ENCODE measurements at places on chromosomes 5 and 9. TPM values are rescaled to one million over a fixed set of nuclear protein-coding genes. Genes with fewer than 3 reads are reported as not detected.
A peak's percentile ranks its signal among the peaks of the same experiment; 100 is the strongest.

- H3K4me1 ChIP-seq = peaks cover 12% of the 10 kb centered on the region
- H3K27me3 ChIP-seq = no peaks in the 10 kb centered on the region
- H3K36me3 ChIP-seq = no peaks in the 10 kb centered on the region
These were observed 1.3 kb downstream of the PSAT1 start for GRCh38 chr9:78298046-78298765.

DNA sequence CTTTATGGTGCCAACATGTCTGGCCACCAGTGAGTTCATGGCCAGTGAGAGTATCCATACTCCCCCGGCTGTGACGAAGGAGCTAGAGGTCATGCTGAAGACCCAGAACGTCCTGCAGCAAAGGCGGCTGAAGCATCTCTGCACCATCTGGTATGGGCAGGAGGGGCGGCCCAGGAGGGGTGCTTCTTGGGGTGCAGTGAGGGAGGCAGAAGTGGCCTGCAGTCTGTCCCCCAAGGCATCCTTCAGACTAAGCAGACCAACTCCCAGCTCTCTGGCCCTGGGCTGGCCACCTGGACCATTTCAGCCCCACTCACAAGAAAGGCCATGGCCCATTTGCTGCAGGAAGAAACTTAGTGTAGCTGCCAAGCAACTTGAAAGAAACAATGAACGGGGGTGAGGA lies 11.0 kb downstream of the CCDC180 start:
- H3K4me1 ChIP-seq = peaks cover 5% of the 10 kb centered on the region
- H3K4me3 ChIP-seq = no peak overlapping the region
- no peak overlapping the region for H3K27ac ChIP-seq
- no peak for DNase-seq
- peaks cover 80% of the 10 kb centered on the region for H3K36me3 ChIP-seq

DNA sequence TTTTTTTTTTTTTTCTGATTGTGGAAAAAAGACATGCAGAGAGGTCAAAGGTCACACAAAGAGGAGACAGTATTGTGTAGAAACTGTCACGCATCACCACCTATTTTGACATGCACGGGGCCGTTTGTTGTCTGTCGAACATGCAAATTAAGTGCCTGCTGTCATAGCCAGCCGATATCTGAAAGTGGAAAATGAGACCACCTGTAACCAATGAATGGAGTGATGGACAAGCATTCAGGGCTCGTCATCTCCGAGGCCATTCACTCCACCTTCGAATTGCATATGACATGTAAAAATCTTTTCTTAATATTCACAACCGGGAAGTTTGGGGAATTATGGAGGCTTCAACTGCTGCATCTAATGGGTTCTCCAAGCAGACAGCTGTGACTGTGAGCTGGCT lies 512.2 kb upstream of the ADAMTS16 start:
- H3K27me3 ChIP-seq = no peaks in the 10 kb centered on the region
- no peak overlapping the region for H3K4me3 ChIP-seq
- H3K27ac ChIP-seq = no peak overlapping the region

- no peak for DNase-seq
- no peak overlapping the region for H3K4me3 ChIP-seq
- H3K27ac ChIP-seq = no peak overlapping the region
- H3K4me1 ChIP-seq = no peaks in the 10 kb centered on the region
These were observed 8.8 kb upstream of the ADGRV1 start for GRCh38 chr5:90549729-90550275.

DNA sequence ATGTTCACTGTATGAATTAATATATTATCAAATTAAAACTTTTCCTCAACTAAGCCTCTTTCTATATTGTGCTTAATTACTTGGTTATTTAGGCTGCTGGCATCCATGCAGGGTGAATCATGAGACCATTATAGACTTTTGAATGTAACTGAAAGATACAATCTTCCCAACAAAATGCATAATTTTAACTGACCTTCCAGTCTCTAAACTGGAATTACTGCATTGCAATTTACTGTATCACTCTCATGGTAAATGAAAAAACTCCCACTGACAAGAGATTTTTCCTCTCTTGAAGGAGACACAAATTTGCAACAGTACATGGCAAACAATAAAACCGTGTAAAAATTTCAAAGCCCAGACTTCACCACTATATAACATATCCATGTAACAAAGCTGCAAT lies 349.5 kb downstream of the DRD1 start:
- H3K27me3 ChIP-seq = peaks cover 9% of the 10 kb centered on the region
- no peak overlapping the region for H3K4me3 ChIP-seq
- H3K36me3 ChIP-seq = no peaks in the 10 kb centered on the region
- no peak for DNase-seq
- no peaks in the 10 kb centered on the region for H3K4me1 ChIP-seq

GRCh38 chr9:81826517-81826906 lies 101.7 kb upstream of the SPATA31D4 start:
- no peaks in the 10 kb centered on the region for H3K27me3 ChIP-seq
- no peak overlapping the region for H3K27ac ChIP-seq
- H3K4me1 ChIP-seq = no peaks in the 10 kb centered on the region

- H3K36me3 ChIP-seq = no peaks in the 10 kb centered on the region
- H3K27ac ChIP-seq = no peak overlapping the region
- DNase-seq = peak; percentile 62
- no peak overlapping the region for H3K4me3 ChIP-seq
- H3K27me3 ChIP-seq = peaks cover 14% of the 10 kb centered on the region
- no peaks in the 10 kb centered on the region for H3K4me1 ChIP-seq
These were observed 603.3 kb downstream of the KIF4B start for GRCh38 chr5:155616779-155617392.

- DNase-seq = no peak
- no peaks in the 10 kb centered on the region for H3K36me3 ChIP-seq
- H3K4me3 ChIP-seq = no peak overlapping the region
- H3K4me1 ChIP-seq = no peaks in the 10 kb centered on the region
These were observed 196.7 kb downstream of the SREK1 start for GRCh38 chr5:66340786-66341185.

GRCh38 chr5:170493028-170493820 lies 10.6 kb upstream of the KCNIP1 start:
- H3K27ac ChIP-seq = no peak overlapping the region
- no peaks in the 10 kb centered on the region for H3K36me3 ChIP-seq
- peaks cover 13% of the 10 kb centered on the region for H3K27me3 ChIP-seq

GRCh38 chr5:68303754-68304420 lies 88.3 kb downstream of the PIK3R1 start:
- DNase-seq = no peak
- H3K36me3 ChIP-seq = peaks cover 33% of the 10 kb centered on the region
- H3K4me1 ChIP-seq = peaks cover 7% of the 10 kb centered on the region
- H3K4me3 ChIP-seq = no peak overlapping the region

DNA sequence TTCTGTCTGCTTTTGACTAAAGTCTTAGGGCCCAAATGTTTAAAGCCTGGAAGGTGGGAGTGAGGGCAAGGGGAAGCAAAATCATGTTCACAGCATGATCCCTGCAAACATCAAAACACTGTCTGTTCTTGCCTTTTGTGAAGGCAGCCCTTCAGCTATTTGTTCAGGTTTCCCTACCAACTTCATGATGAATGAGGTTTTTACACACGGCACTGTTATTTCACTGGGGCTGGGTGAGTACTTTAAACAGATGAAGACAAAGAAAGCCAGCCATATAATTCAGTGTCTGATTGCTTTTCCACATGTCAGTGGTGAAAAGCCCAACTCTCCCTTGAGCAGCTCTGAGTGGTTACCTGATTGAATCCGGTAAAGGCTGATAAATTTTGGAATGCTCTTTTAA lies 224.7 kb upstream of the GRAMD2B start:
- peaks cover 4% of the 10 kb centered on the region for H3K27me3 ChIP-seq
- DNase-seq = no peak
- H3K4me3 ChIP-seq = no peak overlapping the region
- no peaks in the 10 kb centered on the region for H3K4me1 ChIP-seq

GRCh38 chr5:157362982-157363381 lies 97.0 kb upstream of the NIPAL4 start:
- H3K27me3 ChIP-seq = no peaks in the 10 kb centered on the region
- H3K4me1 ChIP-seq = peaks cover 25% of the 10 kb centered on the region
- DNase-seq = no peak
- peaks cover 98% of the 10 kb centered on the region for H3K36me3 ChIP-seq
- no peak overlapping the region for H3K4me3 ChIP-seq

DNA sequence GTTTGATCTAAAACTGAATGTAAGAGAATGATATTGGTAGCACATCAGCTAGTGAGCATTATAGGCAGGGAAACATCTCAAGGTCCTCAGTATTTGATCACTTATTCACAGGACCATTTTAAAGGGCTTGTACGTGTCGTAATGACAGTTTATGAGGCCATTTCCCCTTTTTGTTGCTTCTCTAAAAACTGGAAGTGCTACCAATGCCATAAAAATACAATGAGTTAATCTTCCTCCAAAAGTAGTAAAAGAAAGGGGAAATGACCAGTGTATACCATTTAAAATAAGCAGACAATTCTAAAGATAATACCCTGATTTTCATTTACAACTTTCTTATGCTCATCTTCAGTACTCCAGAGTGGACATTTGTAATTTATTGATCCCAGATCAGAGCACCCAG lies 285.8 kb upstream of the PCSK5 start:
- H3K4me1 ChIP-seq = no peaks in the 10 kb centered on the region
- DNase-seq = no peak
- no peaks in the 10 kb centered on the region for H3K36me3 ChIP-seq
- peaks cover 30% of the 10 kb centered on the region for H3K27me3 ChIP-seq

DNA sequence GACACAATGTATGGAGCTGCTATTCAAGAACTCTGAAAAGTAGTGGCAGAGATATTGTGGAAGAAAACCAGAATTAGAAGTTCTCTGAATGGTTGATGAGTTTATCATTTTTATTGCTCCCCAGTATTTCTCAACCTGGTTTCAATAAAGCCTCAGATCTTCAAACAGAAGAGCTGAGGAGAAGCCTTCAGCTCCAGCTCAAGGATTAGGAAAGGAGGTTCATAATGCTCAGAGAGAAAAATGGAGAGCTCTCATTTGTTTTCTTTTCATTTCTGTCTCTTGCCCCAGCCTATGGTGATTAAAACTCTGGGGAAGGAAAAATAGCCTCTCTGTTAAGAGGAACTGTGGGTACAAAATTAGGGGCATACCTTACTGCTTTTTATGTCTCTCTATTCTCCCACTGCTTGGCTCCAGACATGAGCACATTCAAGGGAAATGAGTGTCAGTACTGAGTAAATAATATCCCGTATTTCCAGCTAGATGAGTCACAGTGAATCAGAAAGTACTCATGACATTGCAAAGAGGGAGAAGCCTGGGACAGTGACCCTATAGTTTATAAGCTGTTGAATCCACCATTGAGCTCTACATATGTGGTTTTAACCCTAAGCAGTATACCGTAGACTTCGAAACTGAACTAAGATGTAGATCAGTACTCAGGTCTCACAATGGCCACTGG lies 138.1 kb downstream of the EMB start:
- H3K36me3 ChIP-seq = peaks cover 8% of the 10 kb centered on the region
- DNase-seq = no peak
- no peaks in the 10 kb centered on the region for H3K4me1 ChIP-seq
- no peak overlapping the region for H3K27ac ChIP-seq
- H3K4me3 ChIP-seq = no peak overlapping the region
- H3K27me3 ChIP-seq = no peaks in the 10 kb centered on the region

GRCh38 chr9:106051545-106051944 lies 357.2 kb downstream of the TMEM38B start:
- no peaks in the 10 kb centered on the region for H3K36me3 ChIP-seq
- no peak overlapping the region for H3K4me3 ChIP-seq
- no peak overlapping the region for H3K27ac ChIP-seq
- no peak for DNase-seq
- H3K27me3 ChIP-seq = no peaks in the 10 kb centered on the region

GRCh38 chr9:113687107-113687679 lies 188.9 kb upstream of the ZNF618 start:
- no peak for DNase-seq
- H3K4me3 ChIP-seq = no peak overlapping the region
- H3K36me3 ChIP-seq = no peaks in the 10 kb centered on the region
- H3K4me1 ChIP-seq = peaks cover 8% of the 10 kb centered on the region
- peaks cover 50% of the 10 kb centered on the region for H3K27me3 ChIP-seq

DNA sequence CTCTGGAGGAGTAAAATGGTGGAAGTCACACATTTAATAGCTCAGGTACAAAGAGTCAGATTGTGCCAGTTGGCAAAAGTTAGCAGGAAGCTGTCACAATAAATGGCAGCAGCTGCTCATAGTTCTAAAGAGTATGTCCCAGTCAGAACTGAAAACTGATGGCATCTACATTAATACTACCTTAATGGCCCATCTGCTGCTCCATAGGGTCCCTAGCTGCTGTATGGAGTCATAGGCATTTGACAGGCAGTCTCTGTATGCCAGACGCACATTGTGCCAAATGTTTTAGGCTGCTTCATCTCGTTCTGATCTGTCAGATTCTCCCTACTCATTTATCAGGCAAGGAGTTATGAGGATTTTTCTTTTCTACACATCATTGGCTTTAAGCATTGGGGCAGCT lies 515.8 kb upstream of the ARRDC3 start:
- H3K27me3 ChIP-seq = no peaks in the 10 kb centered on the region
- no peak for DNase-seq
- H3K27ac ChIP-seq = no peak overlapping the region
- H3K4me1 ChIP-seq = no peaks in the 10 kb centered on the region
- H3K36me3 ChIP-seq = no peaks in the 10 kb centered on the region

- no peak overlapping the region for H3K4me3 ChIP-seq
- H3K4me1 ChIP-seq = no peaks in the 10 kb centered on the region
These were observed 27.5 kb downstream of the CDH6 start for GRCh38 chr5:31221001-31221400.

DNA sequence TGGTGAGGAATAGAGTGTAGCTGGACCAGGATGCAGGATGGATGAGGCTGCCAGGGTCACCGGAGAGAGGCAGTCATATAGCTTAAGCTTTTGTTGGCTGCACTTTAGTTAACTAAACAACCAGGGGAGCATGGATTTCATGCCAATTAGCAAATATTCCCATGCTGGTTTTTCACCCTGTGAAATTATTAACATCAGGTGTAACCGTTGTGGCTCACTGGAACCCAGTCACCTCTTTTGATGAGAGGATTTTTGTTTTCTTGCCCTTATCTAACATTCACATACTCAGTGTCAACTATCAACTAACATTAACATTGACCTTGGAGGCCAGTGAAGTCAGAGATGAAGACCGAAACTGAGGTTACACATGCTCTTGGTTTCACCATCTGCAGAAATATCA lies 97.2 kb upstream of the BASP1 start:
- no peak for DNase-seq
- no peaks in the 10 kb centered on the region for H3K4me1 ChIP-seq
- H3K27me3 ChIP-seq = peaks cover 13% of the 10 kb centered on the region
- no peak overlapping the region for H3K27ac ChIP-seq
- no peak overlapping the region for H3K4me3 ChIP-seq
- no peaks in the 10 kb centered on the region for H3K36me3 ChIP-seq

KLHL3 gene
- total RNA-seq = 37.2 TPM

BTNL8 gene
- total RNA-seq = not detected

N4BP3 gene
- total RNA-seq = 7.0 TPM

FGD3 gene
- total RNA-seq = 330 TPM

NAIF1 gene
- 18.3 TPM for total RNA-seq

MARCHF11 gene
- total RNA-seq = not detected

SHISAL2B gene
- not detected for total RNA-seq

PFN3 gene
- total RNA-seq = not detected

CDO1 gene
- total RNA-seq = not detected

CERCAM gene
- 1.7 TPM for total RNA-seq

STK32A gene
- not detected for total RNA-seq

ADAMTSL1 gene
- total RNA-seq = not detected

NTRK2 gene
- total RNA-seq = not detected
